Activated gamma-delta T cell (primary cell): ENCODE measurements at places on chromosomes 11 and 22.

GRCh38 chr22:47333625-47334024 lies 571.2 kb downstream of the TBC1D22A start:
- no peak for DNase-seq

GRCh38 chr22:19843857-19844376 lies 10.8 kb downstream of the GNB1L start:
- no peak for DNase-seq

GRCh38 chr11:64745521-64746328 lies 1.8 kb upstream of the RASGRP2 start:
- DNase-seq = peak; percentile 58

GRCh38 chr22:22395245-22395644 lies 113.3 kb downstream of the ZNF280B start:
- DNase-seq = no peak

DNA sequence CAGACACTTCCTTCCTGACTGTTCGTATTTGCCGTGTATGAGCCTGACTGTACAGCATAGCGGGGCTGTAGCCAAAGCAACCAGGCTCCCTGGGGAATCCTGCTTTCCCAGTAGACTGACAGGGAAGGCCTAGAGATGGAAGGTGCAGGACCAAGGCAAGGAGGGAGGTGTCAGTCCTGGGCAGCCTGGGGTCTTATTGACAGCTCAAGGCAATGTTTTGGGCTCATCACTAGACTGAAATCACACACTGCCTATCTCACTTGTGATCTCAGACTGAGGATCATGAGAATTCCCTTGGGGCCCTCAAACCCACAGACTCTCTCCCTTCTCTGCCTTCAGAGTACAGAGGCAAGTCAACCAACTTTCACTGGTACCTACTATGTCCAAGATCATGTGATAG lies 346.8 kb upstream of the NARS2 start:
- no peak for DNase-seq

- no peak for DNase-seq
Observed at GRCh38 chr11:110573411-110573810, 138.8 kb downstream of the ARHGAP20 start.

GRCh38 chr22:48905206-48905975 lies 922.3 kb downstream of the BRD1 start:
- DNase-seq = no peak

DNA sequence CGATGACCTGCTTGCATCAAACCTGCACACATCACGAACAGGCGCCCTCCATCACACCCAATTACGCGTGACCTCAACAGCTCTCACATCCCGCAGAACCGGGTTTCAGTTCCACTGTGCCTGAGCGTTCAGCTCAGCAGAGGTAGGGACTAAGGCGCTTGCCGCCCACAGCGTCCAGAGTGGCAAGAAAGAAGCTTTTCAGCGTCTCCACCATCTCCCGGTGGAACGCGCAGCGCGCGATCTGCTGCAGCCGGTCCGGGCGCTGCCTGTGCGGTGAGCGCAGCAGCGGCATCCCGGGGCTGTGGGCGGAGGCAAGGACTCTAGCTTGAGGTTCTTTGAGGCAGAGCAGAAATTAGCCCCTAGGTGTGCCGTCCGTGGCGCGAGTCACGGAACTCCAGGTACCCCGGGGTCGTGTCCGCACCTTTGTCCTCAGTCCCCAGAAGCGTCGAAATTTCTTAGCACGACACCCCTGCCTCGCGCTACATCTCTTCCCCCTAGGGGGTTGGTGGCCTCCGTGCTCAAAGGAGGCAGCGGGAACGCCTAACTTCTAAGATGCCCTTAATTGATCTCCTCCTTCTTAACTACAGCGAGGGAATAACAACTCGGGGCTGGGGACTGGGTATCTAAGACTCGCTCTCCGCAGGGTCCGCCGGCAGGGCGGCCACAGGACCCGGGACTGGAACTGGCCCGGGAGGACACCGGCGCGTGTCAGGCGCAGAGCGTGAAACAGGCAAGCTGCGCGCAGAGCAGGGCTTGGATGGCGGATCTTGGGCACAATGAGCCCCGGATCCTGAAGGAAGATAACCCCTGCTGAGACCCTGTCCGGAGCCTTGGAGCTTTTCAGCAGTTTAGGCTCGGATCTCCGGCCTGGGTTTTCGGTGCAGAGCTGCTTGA lies 1.7 kb upstream of the CALCA start:
- DNase-seq = no peak

DNA sequence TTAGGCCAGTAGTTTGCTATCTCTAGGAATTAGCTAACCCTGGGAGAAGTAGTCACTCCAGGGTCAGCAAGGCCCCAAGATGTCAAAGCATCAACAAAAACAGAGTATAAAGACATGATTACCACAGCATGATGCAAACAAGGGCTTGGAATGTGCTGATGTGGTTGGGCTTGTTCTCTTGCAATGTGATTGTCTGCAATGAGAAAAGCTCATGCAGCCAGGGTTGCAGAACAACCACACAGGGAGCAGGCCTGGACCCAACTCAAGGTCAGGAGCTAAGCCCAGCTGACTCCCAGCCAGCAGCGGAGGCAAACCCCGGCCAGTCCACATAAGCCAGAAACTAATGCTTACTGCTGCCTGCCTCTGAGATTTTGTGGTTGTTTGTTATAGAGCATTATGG lies 132.4 kb upstream of the ZC3H12C start:
- DNase-seq = no peak

DNA sequence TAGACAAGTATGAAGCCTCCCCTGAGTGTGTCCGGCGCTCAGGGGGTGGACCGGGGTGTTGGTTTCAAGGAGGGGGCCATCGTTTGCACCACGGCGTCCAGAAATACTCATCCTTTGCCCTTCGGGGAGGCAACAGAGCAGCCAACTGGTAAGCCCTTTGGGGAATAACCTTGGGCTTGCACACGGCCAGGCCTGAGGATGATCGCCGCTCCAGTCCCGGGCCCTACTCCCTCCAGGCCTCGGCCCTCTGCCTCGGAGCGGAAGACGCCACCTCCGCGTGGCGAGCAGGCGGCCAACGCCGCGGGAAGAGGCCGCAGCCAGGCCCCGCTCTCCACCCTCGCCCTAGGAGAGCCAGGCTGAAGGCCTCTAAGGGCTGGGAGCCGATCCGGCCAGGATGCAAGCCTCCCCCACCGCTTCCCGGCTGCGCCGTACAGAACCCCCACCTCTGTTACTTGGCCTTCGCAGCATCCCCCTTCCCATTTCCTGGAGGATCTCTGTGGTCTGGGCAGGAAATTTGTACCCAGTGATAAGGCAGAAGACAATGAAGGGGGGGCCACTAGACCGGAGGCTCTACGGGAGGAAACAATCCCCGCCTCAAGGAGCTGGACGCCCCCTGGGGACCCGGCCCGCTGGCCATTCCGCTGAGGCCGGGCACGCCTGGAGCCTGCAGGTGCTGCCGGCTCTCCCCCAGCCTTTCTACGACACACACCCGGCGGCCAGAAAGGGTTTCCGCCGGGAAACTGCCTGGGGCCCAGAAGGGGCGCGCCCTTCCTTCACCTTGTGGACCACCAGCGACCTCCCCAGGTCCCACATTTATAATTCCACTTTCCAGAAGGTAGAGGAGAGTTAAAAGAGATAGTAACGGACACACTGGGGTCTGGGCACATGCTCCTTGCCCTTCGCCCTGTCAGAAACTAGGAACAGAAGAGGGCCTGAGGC lies 2.6 kb downstream of the ESAM start:
- DNase-seq = no peak

DNA sequence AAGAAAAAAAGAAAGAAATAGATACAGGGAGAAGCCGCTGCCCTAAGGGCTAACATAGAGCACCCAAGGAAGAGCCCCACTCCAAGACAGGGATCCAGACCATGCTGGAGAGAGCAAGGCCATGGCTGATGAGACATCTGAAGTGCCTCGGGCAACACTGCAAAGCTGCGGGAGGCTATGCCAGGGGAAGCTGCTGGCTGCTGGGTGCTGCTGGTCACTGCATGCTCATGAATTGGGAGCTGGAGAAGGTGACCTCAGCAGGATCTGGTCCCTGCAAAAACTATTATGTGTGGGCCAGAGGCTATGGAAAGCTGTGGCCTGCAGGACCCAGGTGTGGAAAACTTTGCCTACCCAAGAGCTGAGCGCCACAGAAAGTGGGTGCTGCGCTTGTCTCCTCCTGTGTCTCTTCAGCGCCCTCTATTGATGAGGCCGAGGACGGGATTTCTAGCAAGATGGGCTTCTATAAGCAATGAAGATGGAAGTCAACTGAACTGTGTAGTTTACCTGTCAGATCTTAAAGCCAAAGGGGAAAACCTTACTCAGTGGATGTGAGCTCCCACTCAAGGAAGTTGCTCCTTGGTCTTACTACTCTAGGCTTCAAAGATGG lies 17.3 kb upstream of the SLC29A2 start:
- no peak for DNase-seq

DNA sequence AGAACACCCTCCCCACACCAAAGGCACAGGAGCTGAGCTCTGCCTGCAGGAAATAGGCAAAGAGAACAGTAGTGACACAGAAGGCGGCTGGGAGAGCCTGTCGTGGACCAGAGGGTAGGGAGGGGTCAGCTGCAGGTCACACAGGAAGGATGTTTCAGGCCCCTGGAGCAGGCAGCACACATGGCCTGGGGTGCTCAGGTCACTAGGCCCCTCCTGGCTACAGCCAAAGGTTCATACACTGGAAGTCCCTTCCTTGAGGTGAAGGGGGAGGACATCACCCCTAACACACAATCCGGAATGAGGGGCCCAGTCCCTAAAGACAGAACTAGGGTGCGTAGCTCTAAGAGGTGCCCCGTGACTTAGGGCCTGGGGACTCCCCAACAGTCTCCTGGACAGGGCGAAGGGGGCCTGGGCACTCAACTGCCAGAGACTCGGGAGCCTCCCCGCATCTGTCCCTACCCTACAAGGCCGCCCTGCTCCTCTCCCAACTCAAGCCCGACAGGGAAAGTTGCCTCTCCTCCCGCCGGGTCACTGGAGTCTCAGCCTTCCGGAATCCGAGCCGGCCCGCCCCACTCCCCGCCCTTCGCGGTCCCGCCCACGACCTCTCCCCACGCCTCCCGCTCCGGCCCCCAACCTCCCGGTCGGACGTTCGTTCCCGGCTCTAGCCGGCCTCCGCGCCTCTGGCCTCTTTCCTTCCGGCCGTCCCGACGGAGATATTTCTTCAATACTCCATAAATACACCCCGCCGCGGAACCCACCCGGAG lies at the start of gene CYB5R2:
TSS of gene CYB5R2 (minus strand) at position 541 of the 764 bp plus-strand sequence. CDS start 675 bp downstream, outside the sequence.
- DNase-seq = no peak

DNA sequence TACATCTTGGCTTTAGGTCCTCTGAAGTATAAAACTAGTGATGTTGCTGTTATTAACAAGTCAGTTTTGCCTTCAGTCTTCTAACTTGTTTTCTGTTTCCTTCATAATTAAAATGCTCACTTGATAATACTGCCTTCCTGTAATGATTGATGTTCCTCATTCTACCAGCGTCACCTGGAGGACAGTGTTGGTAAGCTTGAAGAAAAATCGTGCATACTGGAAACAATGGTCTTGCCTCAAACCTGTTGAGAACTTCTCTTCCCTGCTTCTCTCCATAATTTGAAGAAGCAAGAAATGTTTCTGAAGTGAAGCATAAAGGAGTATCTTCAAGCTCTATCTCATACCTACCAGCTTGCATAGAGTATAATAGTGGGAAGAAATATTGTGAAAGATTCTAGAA lies 3.0 kb downstream of the YWHAH start:
- no peak for DNase-seq

DNA sequence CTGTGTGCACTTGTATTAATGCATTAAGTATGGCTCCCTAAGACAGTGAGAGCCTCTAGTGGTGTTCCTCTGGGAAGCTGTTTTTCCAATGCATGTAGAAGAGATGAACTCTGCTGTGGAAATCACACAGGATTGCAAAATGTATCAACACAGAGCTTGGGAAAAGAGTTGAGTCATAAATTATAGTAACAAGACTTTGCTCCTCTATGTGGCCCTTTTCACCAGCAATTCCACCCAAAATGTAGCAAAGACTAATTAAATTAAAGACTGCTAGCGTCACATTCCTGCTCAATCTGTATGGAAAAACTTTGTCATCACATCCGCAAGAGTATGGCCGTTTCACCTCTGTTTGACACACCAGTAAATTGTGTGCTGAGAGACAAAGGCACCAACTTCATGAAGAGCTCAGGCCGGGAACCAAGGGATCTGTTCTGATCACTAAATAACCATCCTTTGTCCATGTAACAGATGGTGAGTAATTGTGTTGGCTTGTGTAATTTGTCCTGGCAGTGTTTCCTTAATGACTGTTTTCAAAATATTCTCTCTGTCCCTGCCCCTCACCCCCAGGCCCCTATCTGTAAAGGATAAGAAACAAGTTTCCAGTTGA lies 209.2 kb upstream of the SORL1-AS1 start:
- no peak for DNase-seq

- no peak for DNase-seq
Observed at GRCh38 chr11:46188017-46188416, 66.8 kb upstream of the PHF21A start.

GRCh38 chr22:32926600-32926999 lies 125.1 kb downstream of the TIMP3 start:
- no peak for DNase-seq

DNA sequence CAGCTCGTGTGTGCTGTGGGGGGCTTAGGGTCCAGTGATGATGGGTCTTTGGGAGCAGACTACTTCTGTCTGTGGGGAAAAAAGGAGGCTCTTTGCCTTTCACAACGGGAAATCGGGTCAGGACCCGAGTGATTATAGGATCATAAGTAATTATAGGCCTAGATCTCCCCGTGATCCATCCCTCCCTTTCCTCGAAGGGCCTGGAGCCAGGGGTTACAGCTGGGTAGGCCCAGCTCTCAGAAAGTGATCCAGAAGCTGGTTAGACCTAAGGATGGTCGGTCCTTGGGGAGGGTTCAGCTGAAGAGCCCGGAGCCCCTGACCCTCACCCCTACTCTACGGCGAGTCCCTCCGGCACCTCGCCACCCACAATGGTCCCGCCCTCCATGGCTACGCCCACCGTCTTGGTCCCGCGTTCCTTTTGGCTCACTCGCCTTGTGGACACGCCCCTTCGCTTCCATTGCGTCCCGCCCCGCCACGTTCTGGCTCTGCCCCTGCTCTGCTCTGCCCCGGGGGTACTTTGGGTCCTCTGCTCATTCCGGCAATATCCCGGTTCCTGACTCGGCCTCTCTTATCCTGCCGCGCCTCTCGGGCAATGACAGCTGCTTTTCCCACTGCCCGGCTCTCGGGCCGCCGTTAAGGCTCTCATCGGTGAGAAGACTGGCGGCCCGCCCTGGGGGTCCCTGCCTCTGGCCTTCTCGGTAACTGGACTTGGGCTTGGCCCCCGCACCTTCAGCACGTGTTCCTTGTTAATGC lies 5.0 kb downstream of the IGSF22 start:
- peak; percentile 62 for DNase-seq

GRCh38 chr11:45843158-45843924 lies 3.9 kb upstream of the CRY2 start:
- DNase-seq = peak; percentile 65

DNA sequence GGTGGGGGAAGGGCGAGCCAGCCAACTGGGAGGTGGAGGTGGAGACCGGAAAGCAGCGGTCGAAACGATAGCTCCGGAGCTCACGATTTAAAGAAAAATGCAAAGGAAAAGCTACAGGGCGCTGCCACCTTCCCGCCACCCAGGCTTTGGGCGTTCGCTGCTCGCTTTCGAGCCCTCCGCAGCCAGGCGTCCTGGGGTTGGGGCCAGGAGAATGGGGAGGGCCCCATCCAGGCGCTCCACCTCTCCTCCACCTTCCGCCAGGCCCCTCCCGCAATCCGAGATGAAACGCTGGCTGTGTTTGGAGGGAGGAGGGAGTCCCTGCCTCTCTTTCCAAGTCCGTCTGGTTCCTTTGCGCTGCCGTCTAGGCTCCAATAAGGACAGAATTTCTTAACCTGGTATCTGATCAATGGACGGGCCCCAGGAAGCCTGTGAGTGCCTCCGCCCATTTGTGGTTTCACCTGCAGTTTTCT lies 483 bp upstream of the ABTB2 start:
- DNase-seq = peak; percentile 27
